Melanocyte of skin (primary cell): ENCODE measurements at places on chromosomes 1 and 21. TPM values are rescaled to one million over a fixed set of nuclear protein-coding genes. Genes with fewer than 3 reads are reported as not detected.

Gene SPAG17
- total RNA-seq = not detected in 2 replicates

Gene CD1C
- not detected in 2 replicates for total RNA-seq

Gene GCSAML
- total RNA-seq = not detected in 2 replicates

Gene MKNK1
- 22.0 and 27.1 TPM in 2 replicates for total RNA-seq

Gene DTL
- 16.2 and 16.7 TPM in 2 replicates for total RNA-seq

Gene ATP6V1G3
- not detected in 2 replicates for total RNA-seq

Gene HCRTR1
- not detected in 2 replicates for total RNA-seq

Gene STUM
- total RNA-seq = 2.9 and 7.9 TPM in 2 replicates

Gene LRRC39
- total RNA-seq = 0.33 and 0.46 TPM in 2 replicates

Gene PAPPA2
- total RNA-seq = not detected in 2 replicates
